ENCODE measurements at places on chromosomes 1 and 21.

GRCh38 chr1:35573198-35574124 is at the start of gene TFAP2E:
Gene TFAP2E, plus strand, starts transcription at chr1:35573314. Its CDS starts 264 bp downstream, at chr1:35573578.
- DNase-seq, result peak; percentile 23

DNA sequence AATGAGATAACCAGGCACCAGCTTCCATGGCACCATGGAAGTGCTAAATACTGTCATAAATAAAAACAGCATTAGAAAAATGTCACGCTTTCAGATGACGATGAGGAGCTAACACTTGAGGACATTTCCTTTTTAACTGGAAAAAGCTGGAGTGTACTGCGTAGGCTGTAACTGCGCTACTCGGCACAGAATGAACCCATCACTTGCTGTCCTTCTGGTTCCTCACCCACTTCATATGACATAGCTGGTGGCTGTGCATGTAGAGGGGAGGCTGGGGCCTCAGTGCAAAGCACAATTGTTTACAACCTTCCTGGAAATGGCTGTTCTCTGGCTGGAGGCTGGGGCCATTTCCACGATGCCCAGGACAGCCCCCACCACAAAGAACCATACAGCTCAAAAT is 55.7 kb downstream of the NTPCR start:
- DNase-seq, result no peak

DNA sequence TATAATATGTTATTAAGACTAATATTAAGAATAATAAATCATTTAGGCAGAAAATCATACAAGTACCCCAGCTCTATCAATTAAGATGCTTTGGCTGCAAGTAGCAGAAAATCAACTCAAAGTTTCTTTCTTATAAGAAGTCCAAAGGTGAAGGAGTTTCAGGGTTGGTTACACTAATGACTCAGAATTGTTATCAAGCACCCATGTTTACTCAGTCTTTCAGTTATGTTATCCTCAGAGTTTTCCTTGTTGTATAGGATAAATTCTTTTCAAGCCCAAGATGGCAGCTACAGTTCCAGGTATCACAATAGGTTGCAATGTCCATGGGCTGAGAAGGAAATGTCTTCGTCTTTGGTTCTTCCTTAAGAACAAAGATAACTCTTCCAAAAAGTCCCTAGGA is 163.6 kb downstream of the TNFSF18 start:
- no peak for DNase-seq

DNA sequence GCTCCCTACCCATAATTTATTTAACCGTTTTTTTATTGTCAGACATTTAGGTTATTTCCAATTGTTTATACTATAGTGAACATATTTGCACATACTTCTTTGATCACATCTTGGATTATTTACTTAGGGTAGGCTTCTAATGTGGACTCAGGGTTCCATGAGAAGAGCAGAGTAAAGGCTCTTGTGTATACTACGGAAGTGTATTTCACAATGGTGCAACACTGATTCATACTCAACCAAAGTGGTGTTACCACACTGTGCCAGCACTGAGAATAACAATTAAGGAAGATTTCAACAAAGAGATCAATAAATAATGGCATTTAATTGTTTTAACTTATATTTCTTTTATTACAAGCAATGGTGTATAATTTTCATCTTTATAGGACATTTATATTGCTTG is 251.2 kb downstream of the ZNF326 start:
- no peak for DNase-seq

DNA sequence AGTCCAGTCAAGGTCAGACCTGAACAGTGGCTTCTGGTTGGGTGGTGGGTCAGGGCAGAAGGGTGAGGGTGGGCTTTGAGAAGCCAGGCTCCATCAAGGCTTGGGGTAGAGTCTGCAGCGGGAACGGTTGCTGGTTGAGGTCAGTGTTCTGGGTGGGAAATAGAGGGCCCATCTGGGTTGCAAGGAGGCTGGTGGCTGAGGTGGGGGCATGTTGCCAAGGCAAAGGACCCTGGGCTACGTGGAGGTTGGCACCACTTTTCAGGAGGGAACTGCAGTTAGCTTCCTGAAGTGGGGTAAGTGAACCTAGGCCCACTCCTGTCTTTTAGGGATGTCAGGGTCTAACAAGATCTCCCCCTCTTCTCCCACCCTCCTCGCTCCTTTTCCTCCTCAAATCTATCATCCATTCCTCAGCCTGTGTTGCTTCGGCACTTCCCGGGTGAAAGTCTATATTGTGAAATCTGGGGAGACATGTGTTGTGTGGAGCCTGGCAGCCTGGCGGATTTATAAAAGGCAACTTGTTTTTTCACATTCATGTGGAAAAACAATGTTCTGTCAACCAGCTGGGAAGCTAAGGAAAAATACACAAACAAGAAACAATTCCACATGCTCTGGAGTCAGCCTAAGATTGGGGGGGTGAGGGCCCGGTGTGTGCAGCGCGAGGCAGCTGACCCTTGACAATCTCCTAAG is 1.5 kb downstream of the IL22RA1 start:
- DNase-seq, result no peak

DNA sequence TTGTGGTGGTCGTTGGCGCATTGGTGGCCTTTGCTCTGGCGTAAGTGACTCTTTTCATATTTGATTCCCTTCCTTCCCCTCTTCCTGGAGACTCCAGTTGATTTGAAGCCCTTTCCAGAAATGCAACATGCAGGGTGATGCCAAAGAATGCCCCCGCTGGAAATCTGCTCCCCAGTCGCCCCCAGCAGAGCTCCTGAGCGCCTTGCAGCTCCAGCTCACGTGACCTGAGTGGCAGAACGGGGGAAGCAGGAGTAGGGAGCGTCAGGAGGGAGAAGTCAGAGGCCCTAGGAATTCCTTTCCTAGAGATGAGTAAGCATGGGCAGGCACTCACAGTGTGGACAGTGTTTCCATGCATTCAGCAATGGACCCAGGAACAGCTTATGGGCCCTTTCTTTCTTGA is 255.9 kb downstream of the CACNA1E start:
- DNase-seq, result no peak

- no peak for DNase-seq
Observed at GRCh38 chr1:42921769-42922168, 36.9 kb downstream of the SLC2A1 start.

- no peak for DNase-seq
Observed at GRCh38 chr1:31936981-31937299, 1.2 kb downstream of the PTP4A2 start.

- DNase-seq, result no peak
Observed at GRCh38 chr21:27953340-27954045, 986.6 kb upstream of the ADAMTS5 start.

DNA sequence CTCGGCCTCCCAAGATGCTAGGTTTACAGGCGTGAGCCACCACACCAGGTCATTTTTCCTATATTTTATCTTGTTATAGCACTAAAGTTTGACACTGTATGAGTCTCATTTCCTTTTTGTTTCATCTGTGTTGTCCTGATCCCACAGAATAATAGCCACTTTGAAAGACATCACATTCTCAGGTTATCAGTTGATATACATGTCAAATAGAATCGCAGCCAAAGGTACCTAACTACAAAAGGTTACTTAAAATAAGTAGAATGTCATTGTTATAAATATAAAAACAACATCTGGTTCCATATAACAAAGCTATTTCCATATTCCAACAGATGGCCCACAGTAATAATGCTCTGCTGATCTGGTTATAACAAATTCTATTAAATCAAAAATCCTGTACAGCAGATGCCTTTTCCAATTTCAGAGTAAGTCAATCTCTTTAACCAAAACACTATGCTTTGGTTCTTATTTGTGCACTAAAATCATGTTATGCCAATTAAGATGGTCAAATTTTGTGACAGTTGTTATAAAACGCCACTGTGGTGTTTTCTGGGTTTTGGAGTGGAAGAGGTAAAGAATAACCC is 6.0 kb downstream of the FOXJ3 start:
- no peak for DNase-seq

- DNase-seq, result no peak
Observed at GRCh38 chr21:18384771-18385170, 18.8 kb downstream of the TMPRSS15 start.

DNA sequence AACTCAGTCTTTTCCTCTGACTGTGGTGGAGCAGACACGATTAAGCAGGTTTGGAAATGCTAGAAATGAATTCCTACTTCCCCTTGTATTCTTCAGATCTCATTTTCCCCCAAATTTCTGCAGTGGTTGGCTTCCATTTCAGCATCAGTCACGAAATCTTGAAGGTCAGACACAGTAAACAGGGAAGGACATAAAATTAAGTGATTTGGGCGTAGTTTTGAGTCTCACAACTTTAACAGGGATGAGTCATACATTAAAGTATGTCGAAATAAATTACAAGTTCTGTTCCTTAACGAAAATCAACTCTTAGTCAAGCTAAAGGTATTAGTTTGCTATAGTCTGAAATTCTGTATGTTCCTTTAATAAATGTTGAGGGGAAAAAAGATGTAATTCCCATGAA is 61.1 kb downstream of the HNRNPR start:
- DNase-seq, result no peak

GRCh38 chr1:159188375-159188788 is 16.3 kb upstream of the ACKR1 start:
- DNase-seq, result no peak

GRCh38 chr1:202193614-202194327 is at the start of gene LGR6:
Gene LGR6, plus strand, starts transcription at chr1:202193799. Its CDS starts 191 bp downstream, at chr1:202193990.
- no peak for DNase-seq

- no peak for DNase-seq
Observed at GRCh38 chr21:42847051-42847707, 32.2 kb downstream of the WDR4 start.

DNA sequence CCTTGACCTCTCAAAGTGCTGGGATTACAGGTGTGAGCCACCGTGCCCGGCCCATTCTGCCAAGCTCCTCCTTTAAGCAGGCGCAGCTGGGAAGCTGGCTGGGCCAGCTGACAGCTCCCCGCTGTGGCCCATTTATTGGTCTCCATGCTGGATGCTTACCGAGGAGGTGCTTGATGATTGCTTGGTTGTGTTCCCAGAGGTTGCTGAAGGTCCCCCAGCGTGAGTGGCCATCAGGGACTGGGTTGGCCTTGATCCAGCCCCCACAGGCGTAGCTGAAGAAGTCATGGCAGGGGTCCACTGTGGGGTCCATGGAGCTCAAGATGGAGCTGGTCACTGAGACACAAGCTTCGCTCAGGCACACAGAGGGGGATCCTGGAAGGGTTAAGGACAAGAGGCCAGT is 17.7 kb downstream of the ECE1 start:
- no peak for DNase-seq

- no peak for DNase-seq
Observed at GRCh38 chr1:21775985-21776562, 6.9 kb downstream of the USP48 start.

- no peak for DNase-seq
Observed at GRCh38 chr1:159207080-159207479, 2.4 kb downstream of the ACKR1 start.

- DNase-seq, result no peak
Observed at GRCh38 chr1:95506736-95507414, 272.9 kb downstream of the RWDD3 start.

GRCh38 chr1:245363461-245364200 is 208.8 kb downstream of the KIF26B start:
- DNase-seq, result no peak

- no peak for DNase-seq
Observed at GRCh38 chr1:225435957-225436392, 8.1 kb upstream of the LBR start.

DNA sequence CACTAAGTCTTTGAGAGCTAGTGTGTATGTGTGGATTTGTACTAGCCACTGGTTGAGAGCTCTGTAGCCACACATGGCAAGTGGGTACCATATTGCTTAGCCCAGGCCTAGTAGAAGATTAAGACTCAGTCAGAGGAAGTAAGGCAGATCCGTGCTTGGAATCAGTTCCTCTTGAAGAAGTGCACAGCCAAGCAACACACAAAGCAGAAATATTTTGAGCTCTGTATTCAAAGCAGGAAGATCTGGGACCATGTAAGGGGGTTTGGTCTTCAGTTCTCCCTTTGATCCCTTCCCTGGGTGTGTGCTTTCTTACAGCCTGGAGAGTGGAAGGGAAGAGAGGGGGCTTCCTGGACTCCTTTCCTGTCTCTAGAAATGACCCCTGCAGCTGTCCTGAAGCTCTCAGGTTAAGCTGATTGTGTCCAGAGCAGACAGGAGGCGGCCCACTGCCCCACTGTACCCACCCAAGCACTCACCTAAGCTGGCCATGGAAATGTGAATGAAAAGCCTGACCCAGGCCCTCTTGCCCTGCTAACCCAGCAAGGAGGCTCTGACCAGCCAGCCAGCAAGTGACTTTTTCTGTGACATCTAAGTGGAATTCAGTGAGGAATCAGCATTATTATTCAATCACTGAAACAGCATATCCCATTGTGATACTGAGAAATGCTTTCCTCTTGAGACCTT is 3.6 kb downstream of the ETS2 start:
- no peak for DNase-seq

DNA sequence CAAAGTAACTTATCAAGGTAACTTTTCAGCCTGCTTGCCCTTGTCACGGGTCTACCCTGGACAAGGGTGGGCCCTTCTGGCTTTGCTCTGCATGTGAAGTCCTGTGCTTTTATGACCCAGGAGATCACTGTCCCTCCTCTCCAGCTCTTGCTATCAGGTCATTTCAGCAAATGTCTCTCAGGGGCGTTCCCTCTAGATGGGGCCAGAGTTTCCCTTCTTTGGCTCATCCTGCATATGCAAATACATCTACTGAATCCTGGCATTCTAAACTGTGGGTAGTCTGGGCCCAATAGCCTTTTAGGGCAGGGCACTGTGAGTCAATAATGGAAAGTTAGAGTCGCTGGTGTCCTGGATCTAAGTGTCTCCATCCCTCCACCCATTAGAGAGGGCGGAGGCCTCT is 366.9 kb upstream of the USP24 start:
- no peak for DNase-seq

DNA sequence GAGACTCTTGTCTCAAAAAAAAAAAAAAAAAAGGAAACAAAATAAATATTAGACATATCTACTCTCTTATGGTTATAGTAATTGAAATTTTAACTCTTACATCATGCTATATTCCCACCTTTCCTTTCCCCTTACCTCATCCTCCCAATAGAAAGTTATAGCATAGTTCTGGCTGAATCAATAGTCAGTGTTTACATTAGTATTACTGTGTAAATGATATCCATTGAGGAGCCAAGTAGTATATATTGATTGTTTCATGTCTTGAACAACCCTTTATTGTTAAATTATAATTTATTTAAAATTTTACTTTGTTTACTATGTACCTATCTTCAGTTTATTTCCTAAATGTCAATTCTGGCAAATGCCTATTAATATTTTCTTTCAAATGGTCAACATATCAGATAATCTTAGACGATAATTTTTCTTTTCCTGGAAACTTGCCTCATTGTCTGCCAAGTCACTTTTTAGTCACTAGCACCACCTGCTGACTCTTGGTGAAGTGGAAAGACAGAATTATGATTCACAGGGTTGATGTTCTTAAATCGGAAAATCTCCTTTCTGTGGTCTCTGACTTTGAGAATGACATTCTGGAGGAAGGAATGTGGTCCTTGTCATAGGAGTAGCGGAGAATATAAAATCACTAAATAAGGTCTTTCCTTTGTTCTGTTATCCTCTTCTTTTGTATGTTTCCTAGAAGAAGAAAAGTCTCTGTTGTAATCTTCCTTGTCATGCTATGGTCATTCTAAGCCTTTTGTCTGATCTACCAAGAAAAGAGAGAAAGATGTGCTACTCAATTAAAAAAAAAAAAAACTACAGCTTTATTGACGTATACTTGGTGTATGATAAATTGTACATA is 8.6 kb downstream of the HJV start:
- no peak for DNase-seq

- DNase-seq, result no peak
Observed at GRCh38 chr1:41976671-41977070, 57.9 kb upstream of the HIVEP3 start.
